ENCODE measurements at places on chromosomes 7 and 10.

- no peaks in the 10 kb centered on the region for H3K27me3 ChIP-seq
- H3K36me3 ChIP-seq: peaks cover 39% of the 10 kb centered on the region
- ATAC-seq: peak; percentile 56
- H3K4me3 ChIP-seq: no peak overlapping the region
- peak overlapping the region; percentile 66 for H3K27ac ChIP-seq
- peaks cover 46% of the 10 kb centered on the region for H3K4me1 ChIP-seq
Measured at GRCh38 chr10:12594448-12594944, 245.1 kb downstream of the CAMK1D start.

DNA sequence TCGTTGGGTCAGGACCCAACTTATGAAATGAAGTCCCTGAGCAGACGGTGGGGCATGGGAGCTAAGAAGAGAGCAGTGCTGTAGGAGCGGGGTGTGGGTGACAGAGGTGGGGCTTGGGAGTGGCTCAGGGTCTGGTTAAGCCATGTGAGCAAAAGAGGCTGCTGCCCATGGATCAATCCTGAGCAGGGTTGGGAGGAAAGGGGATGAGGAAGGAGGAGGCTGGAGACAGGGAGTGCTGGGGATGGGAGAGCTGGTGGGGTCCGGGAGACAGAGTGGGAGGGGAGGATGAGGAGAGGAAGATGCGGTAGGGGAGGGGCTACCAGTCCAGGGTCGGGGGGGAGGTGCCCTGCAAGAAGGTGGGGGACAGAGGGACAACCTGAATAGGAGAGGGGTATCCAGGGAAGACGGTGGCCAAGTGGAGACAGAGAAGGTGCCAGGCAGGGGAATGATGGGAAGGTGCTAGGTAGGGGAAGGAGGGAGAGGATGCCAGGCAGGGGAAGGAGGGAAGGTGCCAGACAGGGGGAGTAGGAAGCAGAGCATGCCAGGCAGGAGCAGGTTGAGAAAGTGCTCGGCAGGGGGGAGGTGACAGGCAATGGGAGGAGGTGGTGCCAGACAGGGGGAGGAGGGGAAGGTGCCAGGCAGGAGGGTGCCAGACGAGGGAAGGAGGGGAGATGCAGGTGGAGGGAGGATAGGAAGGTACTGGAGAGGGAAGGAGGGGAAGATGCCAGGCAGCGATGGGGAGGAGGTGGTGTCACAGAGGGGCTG, 27.5 kb upstream of the SMARCD3 start:
- H3K4me1 ChIP-seq: peaks cover 18% of the 10 kb centered on the region
- peak overlapping the region; percentile 68 for H3K4me3 ChIP-seq
- no peaks in the 10 kb centered on the region for H3K36me3 ChIP-seq
- H3K27me3 ChIP-seq: peaks cover 53% of the 10 kb centered on the region

GRCh38 chr7:106608661-106609060, 52.3 kb downstream of the CCDC71L start:
- no peak overlapping the region for H3K27ac ChIP-seq
- no peak for ATAC-seq
- no peaks in the 10 kb centered on the region for H3K27me3 ChIP-seq
- H3K4me3 ChIP-seq: no peak overlapping the region
- H3K36me3 ChIP-seq: no peaks in the 10 kb centered on the region
- no peaks in the 10 kb centered on the region for H3K4me1 ChIP-seq

DNA sequence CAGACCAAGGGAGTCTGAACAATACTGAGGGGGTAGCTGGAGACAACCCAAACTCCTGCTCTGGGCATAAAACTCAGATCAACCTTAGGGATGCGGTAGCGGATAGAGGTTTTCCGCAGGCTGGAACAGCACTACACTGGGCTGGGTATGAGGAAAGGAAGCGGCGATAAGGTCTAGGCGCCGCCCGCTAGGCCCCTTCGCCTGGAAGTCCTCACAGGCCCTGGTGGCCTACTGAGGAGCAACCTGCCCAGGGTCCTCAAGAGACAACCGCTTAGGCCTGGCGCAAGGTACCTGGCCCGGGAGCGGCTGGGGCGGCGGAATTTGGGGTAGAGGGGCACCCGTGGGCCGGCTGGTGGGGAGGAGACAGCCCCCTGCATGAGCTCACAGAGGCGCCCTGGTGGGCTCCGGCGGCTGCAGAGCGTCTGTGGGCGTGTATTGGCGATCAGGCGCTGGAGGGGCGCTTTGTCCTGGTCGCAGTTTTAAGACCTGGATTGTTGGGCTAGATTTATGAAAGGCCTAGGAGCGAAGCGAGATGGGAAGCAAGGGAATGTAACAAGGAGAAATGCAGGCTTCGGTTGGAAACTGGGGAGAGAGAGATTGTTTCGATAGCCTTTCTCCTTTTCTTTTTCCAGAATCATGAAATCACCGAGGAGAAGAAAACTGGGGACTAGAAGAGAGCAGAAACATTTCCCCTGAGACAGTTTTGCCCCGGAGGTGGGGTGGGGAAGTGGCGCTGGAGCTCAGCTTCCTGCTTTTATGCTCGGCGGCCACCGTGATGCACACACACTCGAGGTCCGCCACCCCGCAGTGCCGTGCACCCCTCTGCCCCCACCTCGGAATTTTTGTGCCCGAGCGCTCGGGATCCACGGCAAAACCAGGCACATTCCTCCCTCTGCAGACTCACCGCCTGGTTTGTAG, 2.4 kb upstream of the NKX2-3 start:
- peaks cover 97% of the 10 kb centered on the region for H3K27me3 ChIP-seq
- H3K27ac ChIP-seq: no peak overlapping the region
- no peak for ATAC-seq
- peaks cover 56% of the 10 kb centered on the region for H3K4me1 ChIP-seq

DNA sequence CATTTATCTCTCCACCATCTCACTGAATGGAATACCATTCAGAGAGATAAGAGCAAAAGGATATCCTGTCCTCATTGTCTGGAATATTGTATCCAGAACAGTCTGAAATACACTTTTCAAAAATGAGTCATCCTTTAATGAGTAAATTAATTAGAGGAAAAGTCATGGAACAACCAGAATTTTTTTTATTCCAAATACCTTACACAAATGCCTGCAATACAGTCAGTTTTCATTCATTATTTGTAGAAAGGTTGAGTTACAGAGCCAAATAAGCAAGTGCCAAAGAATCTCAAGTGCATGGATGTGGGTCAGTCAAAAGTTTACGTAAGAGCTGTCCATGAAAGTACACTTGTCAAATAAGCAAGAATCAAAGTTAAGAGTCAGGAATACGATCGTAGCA, 482.6 kb downstream of the IPMK start:
- no peaks in the 10 kb centered on the region for H3K4me1 ChIP-seq
- no peak overlapping the region for H3K4me3 ChIP-seq
- H3K36me3 ChIP-seq: no peaks in the 10 kb centered on the region
- no peak overlapping the region for H3K27ac ChIP-seq
- no peak for ATAC-seq
- H3K27me3 ChIP-seq: no peaks in the 10 kb centered on the region

DNA sequence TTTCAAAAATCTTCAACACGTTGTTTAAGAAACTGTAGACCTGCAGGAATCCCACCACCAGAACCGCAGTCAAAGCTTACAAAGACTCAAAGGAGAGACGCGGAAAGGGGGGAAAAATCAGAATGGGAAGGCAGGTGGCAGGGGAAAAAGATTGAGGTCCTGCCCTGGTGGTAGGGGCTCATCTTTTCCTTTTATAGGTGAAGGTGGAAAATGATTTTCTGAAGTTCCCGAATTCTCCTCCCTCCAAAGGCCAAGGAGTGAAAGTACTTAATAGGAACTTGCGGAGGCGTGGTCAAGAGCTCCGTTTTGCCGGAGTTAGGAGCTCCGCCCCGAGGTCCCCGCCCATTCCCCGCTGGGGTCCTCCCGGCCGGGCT, 724 bp downstream of the BBIP1 start:
- no peaks in the 10 kb centered on the region for H3K36me3 ChIP-seq
- peaks cover 27% of the 10 kb centered on the region for H3K4me1 ChIP-seq
- peak overlapping the region; percentile 100 for H3K4me3 ChIP-seq
- no peak for ATAC-seq
- H3K27ac ChIP-seq: peak overlapping the region; percentile 92

DNA sequence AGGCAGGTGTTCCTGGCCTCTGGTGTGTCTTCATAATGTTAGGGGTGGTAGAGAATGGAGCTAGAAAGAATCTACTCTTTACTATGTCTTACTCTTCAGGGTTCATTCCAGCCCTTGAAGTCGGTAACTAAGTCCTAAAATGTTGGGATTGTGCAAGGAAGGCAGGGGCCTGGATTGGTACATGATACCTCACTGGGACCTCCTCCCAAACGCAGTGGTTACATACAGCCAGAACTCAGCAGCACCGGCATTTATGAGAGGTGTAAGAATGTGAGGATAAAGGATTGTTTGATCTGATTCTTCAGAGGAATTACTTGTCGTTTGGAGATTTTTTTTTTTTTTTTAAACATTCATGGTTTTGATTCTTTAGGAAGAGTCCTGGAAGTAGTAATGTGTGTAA, 6.9 kb downstream of the COMTD1 start:
- no peaks in the 10 kb centered on the region for H3K27me3 ChIP-seq
- no peak for ATAC-seq
- peaks cover 50% of the 10 kb centered on the region for H3K36me3 ChIP-seq
- no peak overlapping the region for H3K4me3 ChIP-seq
- H3K27ac ChIP-seq: peak overlapping the region; percentile 75

All from stimulated activated memory B cell treated with anti-CD40 and anti-IgM and Interleukin-4, amounts not matched to agents 10 μg/mL and 1 μg/mL and 100 μg/mL, for 72 hours (primary cell).